ENCODE measurements at places on chromosomes 3 and 15.

DNA sequence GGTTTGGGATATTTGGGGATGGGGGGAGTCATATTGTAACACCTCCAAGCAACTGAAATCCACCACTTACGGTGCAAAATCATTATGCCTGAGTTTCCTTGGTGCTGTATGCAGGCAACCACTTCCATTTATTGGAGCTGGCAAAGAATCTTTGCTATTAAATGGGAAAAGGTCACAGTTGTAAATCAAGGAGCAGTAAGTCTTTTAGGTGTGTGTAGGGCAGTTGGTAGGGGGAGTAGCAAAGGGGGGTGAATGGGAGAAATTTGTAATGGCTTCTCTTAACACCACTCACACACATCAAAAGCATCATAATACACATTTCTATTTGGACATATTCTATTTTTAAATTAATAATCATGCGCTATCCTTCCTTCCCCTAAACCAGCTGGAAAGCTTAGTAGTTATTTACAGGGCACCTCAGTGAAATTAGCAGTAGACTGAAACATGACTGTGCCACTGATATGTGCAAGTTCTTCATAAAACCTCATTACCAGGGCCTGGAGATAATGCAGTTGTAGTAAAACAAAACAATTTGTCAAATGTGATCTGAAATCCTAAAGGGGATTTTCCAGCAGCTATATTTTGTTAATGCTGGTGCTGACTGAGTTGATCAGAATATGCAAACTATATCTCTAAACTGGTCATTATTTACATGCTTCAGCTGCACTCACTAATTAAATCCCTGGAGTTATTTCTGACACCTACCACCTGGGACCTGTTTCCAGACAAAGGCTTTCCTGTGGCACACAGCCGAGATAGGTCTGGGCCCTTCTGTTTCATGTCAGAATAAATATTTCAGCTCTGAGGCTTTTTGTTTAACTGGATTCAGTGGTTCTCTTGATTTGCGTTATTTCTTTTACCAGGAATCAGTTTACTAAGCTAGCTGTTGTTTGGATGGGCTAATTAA is 90.1 kb downstream of the B3GALNT1 start:
- no peak for DNase-seq

DNA sequence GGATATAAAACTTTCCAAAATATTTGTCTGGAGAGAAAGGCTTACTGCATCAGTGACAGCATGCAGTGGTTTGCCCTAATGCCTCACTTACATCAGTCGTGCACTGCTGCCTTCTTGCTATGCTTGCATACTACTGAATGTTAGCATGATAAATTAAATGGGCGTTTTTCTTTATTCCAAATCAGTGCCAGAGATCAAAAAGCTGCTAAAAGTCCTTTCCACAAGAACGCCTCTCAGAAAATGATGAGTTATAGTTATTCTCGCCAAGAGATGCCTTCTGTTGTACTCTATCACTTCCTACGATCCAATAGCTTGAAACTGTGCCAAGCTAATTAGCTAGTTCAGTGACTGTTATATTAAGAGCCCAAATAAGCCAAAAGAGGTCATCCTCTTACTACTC is 345.8 kb upstream of the ROBO2 start:
- no peak for DNase-seq

GRCh38 chr3:102712896-102713295 is 278.1 kb downstream of the ZPLD1 start:
- DNase-seq: peak; percentile 3

- no peak for DNase-seq
Observed at GRCh38 chr3:163785693-163786092, 1292.6 kb downstream of the SI start.

- DNase-seq: no peak
Observed at GRCh38 chr3:8070011-8070410, 431.6 kb upstream of the LMCD1 start.

DNA sequence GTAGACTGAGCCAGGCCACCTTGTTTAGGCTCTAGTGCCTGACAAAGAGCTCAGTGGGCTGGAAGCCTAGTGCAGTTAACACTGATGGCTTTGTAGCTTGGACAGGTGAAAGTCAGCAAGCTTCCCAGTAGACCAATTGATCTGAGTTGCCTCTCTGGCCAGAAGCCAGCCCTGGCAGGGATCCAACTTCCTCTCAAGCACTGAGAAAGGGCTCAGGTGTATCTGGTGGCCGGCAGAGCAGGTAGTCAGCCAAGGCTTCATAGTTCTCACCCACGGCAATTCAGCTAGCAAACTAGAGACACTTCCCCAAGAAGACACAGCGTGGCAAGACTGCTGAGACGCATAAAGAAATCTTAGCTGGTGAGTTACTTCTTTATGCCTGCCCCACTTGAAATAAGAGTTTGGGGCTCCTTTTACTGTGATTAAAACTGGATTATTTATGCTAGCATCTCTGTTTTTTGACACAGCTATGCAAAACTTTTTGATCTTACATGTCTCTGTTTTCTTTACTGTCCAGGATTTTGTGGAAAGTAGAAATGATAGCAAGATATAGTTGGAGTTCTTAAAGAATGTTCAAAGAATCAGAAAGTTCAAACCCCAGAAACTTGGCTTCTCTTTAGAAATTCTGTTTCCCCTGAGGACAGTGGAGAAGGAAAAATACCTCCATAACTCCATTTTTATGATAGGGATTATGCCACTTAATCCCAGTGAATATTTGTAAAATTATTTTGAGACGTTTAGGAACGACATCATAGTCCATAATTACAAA is 8.4 kb upstream of the CA12 start:
- no peak for DNase-seq

GRCh38 chr3:126671521-126671920 is 16.6 kb upstream of the TXNRD3 start:
- no peak for DNase-seq

DNA sequence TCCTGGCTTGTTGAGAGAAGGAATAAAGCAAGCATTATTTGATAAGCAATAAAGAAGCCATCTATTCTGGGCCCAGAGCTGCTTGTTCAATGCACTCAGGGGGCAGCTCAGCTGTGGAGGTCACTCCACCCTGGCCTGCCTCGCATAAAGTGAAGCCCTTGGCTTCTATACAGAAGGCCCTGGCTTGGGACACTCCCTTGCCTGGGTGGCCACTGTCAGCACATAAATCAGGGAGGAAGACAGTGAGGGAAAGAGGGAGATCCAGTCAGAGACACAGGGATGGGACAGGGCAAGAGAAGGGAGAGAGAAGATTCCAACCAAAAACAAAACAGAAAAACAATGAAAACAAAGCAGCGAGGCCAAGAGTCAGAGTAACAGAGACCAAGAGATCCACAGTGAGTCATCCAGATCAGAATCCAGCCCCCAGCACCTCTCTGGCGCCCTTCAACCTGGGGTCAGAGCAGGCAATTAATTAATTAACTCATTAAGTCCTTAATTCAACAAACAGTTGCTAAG is 11.8 kb downstream of the INSYN1 start:
- no peak for DNase-seq

DNA sequence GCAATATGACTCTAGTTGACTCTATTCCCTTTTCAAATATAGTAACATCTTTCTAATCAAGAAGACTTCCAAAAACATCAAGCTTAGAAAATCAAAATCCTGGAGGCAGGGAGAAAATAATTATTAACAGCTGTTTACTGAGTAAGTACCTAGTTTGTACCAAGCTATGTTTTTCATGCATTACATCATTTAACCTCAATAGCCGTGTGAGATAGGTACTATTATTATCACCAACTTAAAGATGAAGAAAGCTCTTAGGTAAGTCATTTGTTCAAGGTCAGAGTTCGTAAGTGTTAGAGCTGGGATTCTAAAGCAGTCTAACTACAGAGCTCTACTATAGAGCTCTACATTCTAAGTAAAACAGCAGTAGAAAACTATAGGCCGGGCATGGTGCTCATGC is 41.6 kb downstream of the GSK3B start:
- no peak for DNase-seq

GRCh38 chr3:25107918-25108617 is 320.0 kb upstream of the RARB start:
- no peak for DNase-seq

DNA sequence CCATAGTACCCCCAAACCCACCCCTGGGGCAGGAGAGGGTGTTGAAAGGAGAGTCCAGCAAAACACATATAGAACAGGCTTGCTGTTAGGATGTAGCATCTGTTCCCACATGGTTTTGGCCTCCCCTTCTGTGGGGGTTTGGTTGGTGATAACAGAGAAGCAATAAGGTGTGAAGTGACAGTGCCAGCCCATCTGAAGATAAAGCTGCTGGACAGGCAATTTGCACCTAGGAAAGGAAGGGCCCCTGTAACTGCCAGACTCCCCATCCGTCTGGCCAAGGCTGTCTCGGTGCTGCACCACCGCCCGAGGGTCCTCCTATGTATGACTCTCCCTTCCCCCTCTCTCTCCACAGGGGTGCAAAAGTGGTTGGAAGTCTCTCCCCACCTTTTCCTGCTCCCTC is 94.5 kb upstream of the OXTR start:
- no peak for DNase-seq

GRCh38 chr15:45734260-45734711 is 99.5 kb downstream of the SQOR start:
- no peak for DNase-seq

DNA sequence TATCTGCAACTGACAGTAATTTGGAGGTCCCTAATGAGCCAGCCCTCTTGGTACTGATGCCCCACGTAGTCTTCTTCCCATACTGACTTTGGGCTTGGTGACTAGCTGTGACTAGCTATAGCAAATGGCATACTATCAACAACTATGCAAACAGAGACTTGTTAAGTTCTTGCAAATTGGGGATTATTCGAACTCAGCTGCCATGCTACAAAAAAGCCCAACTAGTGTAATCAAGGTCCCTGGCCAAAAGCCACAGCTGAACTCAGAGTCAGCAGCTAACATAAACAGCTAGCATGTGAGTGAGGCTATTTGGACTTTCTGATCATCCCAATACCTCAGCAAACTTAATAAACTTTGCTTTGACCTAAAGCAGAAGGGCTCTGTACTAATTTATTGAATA is 121.2 kb upstream of the PLXND1 start:
- DNase-seq: no peak

DNA sequence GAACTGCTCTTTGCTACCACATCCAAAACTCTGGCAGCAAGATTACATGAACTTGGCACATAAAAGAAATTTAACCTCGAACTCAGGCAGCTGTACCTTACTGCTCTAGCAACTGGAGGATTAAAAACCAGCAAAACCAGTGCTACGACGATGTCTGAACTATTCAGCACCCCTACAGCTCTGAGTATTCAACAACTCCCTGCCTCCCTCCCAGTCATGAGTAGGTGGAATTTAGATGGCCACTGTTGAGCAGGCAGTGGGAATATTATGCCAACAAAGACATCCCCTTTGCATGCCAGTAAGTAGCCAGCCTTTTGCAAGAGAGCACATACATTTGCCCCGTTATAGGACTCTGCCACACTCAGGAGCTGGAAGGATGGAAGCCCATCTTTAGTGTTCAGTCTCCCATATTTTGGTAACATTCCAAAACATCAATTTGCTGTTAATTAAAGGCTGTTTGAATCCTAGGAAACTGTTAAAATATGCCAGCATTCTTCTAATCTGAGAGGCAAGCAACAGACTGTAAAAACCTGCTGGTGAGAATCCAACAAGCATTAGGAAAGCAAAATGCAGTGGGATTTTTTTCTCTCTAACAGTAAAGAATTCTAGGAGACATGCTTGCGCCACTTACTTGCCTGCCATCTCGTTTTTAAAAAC is 85.4 kb downstream of the ZNF385D start:
- DNase-seq: no peak

- DNase-seq: no peak
Observed at GRCh38 chr3:52552089-52552488, 15.7 kb downstream of the UQCC5 start.

GRCh38 chr3:94709249-94709902 is 646.5 kb downstream of the NSUN3 start:
- no peak for DNase-seq

- no peak for DNase-seq
Observed at GRCh38 chr3:123792473-123793201, 91.5 kb downstream of the MYLK start.

DNA sequence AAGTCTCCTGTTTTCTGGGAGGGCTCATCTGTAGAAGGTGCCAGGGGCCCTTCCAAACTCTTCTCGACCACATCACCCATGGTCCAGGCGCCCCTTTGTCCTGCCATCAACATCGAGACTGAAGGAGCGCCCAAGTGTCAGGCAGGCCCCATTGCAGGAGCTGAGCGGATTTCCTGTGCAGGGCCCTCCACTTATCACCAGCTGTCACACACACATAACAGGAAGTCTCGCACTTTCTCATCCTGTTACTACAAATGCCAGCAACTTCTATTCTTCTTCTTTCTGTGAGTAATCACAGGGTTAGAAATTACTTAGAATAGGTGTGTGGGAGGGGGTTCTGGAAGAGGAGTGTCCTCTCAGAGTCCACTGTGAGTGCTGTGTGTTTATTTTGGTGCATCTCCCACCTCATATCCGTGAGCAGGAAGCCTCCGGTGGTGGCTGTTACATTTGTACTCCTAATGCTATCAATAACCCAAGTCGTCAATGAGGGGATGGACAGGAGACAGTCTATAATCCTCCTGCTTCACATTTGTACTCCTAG is at the start of gene KLHL6:
Gene KLHL6, minus strand, starts transcription at position 166 of the 541 bp plus-strand sequence. Its CDS starts 53 bp downstream, at position 113.
- DNase-seq: peak; percentile 83

DNA sequence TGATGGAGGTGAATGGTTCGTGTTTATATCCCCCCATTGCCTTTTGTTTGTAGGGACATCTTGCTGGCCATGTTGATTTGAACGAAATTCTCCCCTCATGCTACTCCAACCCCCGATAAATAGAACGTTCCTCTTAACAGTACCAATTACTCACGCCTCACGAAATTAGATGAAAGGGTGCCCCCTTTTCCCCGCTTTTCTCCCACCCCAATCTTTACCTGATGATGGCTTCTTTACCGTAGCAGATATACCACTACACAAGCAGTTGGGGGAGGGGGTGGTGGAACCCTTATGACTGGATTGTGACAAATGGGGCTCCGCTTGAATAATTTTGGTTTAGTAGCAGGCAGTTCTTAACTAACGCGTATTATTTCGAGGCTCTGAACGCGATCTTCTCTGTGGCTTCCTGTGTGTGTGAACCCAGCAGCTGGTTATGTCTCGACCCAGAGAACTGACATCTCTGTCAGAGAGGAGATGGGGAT is 1.1 kb downstream of the PIAS1 start:
- peak; percentile 81 for DNase-seq

- no peak for DNase-seq
Observed at GRCh38 chr3:128256131-128256530, 102.8 kb downstream of the EEFSEC start.

DNA sequence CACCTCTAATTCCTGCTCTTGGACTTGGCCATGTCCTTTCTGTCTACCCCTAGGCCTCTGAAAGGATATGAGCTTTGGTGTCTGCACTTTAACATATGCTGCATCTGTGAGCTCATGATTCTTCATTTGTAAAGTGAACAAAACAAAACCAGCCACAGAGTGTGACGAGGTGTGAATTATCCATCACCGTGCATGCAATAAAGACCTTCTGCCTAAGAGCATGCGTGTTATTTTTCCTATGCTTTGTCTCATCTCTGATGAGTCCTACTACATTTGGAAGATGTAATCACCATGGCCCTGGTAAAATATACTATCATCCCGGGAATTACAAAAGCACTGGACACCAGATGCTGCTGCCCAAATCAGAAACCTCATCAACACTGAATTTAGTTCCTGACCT is 103.5 kb upstream of the KCNAB1 start:
- DNase-seq: no peak

GRCh38 chr3:33091746-33092145 is 5.2 kb downstream of the GLB1 start:
- no peak for DNase-seq

GRCh38 chr15:94252906-94253491 is 21.6 kb downstream of the MCTP2 start:
- no peak for DNase-seq

GRCh38 chr3:94176988-94177745 is 114.3 kb downstream of the NSUN3 start:
- DNase-seq: no peak

All from stimulated activated CD4-positive, alpha-beta T cell treated with anti-CD3 and anti-CD28 coated beads, Interleukin-15, amount 100 ng/mL, for 24 hours (primary cell).